ENCODE measurements at places on chromosomes 1 and 21. TPM values are rescaled to one million over a fixed set of nuclear protein-coding genes. Genes with fewer than 3 reads are reported as not detected.

The PRDM15 gene
- total RNA-seq = 3.9 TPM

The EBNA1BP2 gene
- total RNA-seq = 151 TPM

The C1orf141 gene
- total RNA-seq = not detected

The LAMC2 gene
- total RNA-seq = 13.0 TPM

The THEM5 gene
- total RNA-seq = not detected

The TRMT1L gene
- total RNA-seq = 22.6 TPM

The TMEM201 gene
- total RNA-seq = 5.5 TPM

The RSBN1 gene
- 8.1 TPM for total RNA-seq

The LIN28A gene
- not detected for total RNA-seq
